Erythroblast (primary cell): ENCODE measurements at places on chromosomes 3 and 15.

GRCh38 chr15:73822998-73823397, 50.4 kb upstream of the TBC1D21 start:
- DNase-seq: no peak

DNA sequence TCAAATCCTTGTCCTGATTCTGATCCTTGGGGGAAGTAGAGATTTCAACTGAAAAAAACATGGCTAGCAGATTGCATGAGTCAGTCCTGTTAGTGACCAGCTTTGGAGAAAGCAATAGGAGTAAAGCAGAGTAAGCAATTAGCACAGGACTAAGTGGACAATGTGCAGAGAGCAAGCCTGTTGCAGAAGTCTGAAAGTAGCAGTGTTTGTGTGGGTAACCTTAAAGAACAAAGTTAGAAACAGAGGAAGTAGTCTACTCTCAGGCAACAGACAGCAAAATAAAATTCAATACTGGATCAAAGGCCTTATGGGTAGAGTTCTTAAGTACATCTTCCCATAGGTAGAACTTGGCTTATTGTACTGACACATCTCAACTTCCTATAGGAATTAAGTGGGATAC, 916.8 kb downstream of the CADM2 start:
- no peak for DNase-seq

GRCh38 chr3:189570916-189571315, 60.3 kb upstream of the TP63 start:
- no peak for DNase-seq

GRCh38 chr15:51667478-51667877, 13.8 kb upstream of the SCG3 start:
- DNase-seq: no peak

GRCh38 chr3:32707026-32707370, 22.0 kb downstream of the CNOT10 start:
- DNase-seq: no peak
